ENCODE measurements at places on chromosomes 6 and 20.

DNA sequence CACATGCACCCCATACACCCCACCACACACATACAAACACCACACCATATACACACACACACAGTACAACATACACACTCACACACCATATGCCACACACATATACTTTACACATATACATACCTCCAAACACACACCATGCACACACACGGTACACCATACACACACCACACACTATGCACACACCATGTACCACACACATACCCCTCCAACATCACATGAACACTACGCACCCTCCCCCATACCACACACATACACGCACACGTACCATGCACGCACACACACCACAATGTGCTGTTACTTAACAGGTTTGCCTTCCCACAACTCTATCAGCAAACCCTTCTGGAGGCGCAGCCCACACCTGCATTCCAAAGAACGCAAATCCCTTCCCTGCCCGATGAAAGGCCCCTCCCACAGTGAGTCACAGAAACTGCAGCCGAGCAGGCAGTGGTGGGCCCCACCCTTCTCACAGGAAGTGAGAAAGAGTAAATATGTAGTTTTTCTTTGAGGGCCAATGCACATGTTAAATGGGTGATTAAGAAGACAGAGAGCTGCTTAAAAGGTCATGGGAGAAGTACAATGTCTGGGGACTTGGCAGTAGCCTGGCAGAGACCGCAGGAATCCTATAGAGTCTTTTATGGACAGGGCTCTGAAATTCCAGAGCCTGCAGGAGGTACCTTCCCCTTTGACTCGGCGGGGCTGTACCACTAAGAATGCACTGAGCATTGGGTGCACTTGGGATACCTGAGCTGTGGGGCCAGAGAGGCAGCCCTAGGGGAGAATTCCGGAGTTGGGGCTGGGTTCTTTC, 34.1 kb upstream of the EZR start:
- DNase-seq: peak; percentile 45

DNA sequence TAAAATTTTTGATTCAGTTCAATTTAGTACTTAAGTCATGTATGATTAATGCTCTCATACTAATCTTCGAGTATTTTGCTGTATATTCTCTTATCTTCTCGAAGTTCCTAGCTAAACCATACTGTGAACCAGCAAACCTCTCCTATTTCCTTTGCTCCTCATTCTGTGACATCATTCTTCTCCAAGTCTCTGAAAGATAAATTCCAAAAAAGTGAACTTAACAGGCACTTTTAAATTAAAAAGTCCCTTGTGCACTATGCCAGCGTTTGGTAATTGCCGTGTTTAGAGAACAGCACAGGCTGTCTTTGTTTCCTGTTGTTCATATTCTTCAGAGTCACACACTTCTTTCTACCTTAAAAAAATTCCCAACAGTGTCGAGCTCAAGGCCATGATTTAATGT, 188.4 kb upstream of the PHACTR1 start:
- no peak for DNase-seq

- no peak for DNase-seq
These were observed 7.8 kb downstream of the PREX1 start for GRCh38 chr20:48819821-48820648.

GRCh38 chr6:99603421-99604165, 3.0 kb upstream of the PRDM13 start:
- DNase-seq: no peak

DNA sequence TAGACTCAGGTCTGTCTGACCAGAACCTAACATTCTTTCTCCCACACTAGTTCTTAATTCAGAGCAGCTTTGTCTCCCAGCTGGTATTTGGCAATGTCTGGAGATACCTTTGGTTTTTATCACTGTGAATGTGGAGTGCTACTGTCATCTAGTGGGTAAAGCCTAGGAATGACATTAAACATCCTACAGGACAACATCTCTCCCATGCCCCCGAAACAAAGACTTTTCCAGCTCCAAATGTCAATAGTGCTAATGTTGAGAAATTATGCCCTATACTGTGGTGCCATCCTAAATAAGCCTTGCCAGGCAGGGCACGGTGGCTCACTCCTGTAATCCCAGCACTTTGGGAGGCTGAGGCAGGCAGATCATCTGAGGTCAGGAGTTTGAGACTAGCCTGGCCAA, 4.2 kb upstream of the TTPAL start:
- no peak for DNase-seq

DNA sequence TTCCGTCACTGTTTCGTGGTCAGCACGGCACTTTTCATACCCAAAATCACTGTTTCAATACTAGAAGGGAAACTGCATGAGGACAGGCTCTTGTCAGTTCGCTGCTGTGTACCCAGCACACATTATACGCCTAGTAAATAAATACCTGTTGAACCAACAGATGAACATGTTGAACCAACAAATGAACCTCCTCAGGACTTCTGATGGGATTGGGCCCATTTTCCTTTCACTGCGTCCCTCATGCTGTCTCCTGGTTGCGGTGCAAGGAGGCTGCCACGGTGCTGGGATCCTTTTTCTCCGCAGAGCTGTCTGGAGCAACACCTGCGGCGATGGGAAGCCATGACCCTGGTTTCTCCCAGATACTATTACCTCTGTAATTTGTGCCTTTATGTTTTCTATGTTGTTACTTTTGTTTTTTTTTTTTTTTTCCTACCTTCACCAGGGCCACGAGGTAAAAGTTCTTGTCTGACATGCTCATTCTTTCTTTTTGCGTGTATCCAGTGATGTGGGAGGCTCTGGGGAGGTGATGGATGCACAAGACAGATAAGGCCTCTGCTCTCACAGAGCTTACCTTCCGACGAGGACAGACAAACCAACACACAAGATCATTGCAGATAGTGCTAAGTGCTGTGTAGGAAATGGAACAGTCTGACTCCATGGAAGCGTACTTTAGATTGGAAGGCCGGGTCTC, 1.1 kb downstream of the VAPB start:
- DNase-seq: no peak

DNA sequence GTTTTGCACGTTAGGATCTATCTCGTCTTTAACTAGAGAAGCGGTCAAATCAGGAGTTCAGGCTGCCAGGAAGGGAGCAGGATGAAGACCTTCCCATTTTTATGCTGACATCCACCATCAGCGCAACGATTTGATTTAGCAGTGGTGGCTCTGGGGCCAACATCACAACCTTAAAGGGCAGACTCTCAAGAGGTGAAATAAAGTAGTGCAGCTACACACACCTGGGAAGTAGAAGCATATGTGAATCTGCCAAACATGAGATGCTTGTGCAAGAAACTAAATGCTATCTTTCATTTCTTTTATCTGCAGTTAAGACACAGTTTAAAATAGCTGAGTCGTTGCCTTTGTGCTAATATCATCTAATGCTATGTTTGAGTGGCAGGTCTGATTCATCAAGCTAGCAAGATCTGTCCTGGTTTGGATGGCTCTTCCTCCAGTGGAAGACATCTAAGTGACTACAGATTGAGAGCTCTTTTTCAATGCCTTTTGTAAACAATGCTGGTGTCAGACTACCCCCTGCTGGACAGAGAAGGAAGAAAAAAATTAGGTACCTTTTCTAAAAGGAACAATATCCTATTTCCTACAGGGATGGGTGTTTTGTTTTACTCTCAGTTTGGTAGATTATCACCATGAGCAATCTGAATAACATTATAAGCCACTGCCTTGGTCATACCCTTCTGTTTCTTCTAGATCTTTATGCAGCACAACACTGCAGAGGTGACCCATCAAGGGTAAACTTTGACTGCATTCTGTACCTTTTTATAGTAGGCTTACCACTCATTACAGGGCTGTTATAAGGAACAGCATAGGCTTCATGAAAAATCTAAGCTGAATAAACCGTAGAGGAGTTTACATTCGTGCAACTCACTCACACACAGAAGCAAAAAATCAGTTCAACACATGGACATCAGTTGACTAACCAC, 171.6 kb upstream of the FBXL4 start:
- no peak for DNase-seq

DNA sequence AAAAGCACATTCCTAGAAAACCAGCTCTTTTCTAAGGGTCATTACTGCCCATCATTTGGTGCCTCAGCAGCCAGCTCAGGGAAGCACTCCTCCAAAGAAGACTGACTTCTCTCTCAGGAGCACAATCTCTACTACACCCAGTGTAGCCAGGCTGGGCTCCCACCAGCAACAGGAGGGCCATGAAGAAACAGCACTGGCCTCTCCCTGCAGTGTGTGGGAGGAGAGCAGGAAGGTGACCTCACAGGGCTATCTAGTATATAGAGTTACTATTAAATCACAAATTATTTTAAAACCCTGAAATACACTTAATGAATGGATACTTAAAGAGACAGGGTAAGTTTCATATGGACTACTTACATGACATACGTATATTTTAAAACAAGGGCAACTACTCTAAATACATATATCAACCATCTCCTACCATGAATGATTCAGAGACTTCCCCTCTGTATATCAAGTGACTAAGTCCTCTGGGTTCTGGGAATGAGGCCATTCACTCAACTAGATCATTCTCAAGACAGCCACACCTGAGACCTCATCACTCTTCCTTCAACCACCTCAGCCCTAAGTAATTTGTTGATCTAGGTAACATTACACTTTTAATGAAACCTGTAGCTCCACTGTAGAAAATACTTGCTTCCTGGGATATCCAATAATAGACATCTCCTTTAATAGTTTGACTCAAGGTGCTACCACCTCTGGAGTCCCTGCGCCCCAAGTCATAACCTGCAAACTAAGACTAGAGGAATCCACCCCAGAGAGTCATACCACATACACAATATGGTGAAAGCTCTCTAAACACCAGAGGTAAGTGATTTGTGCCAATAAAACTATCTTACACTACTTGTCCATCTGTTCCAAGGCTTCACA, 25.2 kb downstream of the TBX18 start:
- DNase-seq: no peak

DNA sequence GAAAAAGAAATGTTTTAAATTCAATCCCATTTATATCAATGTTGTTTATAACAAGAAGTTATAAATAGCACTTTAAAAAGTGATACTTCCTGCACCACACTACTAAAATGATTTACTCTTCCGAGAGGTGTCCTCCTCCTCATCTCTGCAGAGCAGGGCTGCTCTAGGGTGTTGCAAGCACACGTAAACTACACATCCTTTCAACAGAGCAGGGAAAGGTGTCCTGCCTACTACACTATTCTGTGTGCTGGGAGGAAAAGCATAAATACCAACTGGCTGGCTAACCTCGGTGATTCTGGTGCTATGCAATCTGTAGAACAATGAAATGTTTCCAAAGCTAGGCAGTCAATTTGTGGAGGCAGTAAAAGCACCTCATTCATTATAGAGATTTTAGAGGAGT, 89.5 kb upstream of the MAP7 start:
- DNase-seq: no peak

All from esophagus squamous epithelium (tissue), 5 donors.